ENCODE measurements at places on chromosomes 13 and 19.

GRCh38 chr13:58343076-58343475 lies 711.5 kb downstream of the PCDH17 start:
- no peak for DNase-seq

GRCh38 chr13:103835052-103835451 lies 768.8 kb upstream of the SLC10A2 start:
- DNase-seq, result no peak

- no peak for DNase-seq
These were observed 65.9 kb upstream of the ADGRL1 start for GRCh38 chr19:14271840-14272239.

DNA sequence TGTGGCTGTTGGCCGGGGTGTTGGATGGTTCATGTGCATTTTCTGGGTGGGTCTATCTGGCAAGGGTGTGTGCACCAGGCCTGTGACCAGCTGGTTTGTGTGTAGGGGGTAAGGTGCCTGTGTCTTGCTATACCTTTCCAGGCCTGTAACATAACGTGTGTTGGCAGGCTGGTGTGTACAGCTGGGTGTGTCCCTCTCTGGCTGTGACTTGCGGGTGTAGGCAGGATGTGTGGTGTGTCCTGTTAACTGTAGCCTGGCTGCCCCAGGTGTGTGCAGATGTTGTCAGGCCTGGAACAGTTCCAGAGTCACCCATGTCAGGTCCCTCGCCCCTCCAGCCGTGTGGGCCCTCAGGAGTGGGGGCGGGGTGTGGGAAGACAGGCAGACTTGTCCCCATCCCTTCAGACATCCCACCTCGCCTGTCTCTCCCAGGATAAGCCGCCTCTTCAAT lies 9.8 kb downstream of the KCTD15 start:
- DNase-seq, result no peak

- DNase-seq, result no peak
These were observed 17.3 kb downstream of the PARP4 start for GRCh38 chr13:24495151-24495729.

- no peak for DNase-seq
These were observed 68.8 kb downstream of the GPC5 start for GRCh38 chr13:91467236-91467635.

GRCh38 chr19:38650911-38651584 lies 3.6 kb downstream of the ACTN4 start:
- DNase-seq, result no peak

- DNase-seq, result no peak
These were observed 4.4 kb downstream of the KXD1 start for GRCh38 chr19:18562086-18562485.

DNA sequence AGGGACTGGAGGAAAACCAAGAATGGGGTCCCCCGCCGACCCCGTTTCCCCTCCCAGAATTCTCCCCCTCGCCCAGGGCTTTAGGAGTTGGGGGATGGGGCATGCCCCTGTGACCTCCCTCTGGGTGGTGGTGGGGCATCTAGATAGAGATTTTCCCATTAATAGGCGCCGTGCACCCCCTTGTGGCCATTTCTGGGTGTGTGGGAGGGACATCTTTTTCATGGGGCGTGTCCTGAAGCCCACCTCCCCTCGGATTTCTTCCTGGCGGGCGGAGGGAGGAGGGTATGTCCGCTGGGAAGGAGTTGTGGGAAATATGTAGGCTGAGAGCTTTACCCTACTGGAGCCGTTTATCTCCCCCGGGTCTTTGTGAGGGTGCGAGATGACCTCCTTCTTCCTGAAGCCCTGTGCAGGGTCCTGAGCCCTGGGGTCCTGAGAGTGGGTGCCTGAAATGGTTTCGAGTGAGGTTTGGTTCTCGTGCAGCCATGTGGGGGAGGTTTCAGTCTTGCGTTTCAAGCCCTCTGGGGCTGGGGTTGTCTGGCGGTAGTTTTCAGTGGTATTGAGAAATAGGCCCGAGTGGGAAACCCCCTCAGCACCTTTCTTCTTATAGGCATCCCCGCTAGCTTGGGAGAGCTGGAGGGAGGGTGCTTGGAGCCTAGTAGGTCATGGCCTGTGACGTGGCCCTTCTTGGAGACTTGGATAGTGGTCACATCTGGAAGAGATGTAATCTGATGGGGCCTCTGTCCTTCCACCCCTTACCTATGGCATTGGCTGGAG lies 1.0 kb downstream of the PRMT1 start:
- DNase-seq, result no peak

- DNase-seq, result no peak
These were observed 223.8 kb upstream of the TMTC4 start for GRCh38 chr13:100898431-100898830.

DNA sequence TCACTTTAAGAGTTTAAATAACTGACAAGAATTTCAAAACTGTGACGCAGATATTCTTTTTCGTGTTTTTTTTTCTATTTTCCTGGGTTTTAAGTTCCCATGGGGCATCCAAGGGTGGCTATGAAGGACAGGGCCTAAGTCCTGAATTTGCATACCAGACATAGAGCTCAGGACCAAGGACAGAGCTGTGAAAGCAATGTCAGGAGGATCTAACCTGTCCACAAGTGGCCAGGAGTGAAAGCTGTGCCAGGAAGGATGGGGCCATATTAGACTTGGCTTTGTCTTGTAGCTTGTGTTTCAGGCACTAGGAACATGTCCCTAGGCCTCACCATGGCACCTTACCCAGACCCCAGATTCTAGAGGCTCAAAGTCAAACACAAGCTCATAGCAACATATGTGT lies 289.4 kb upstream of the MIR17HG start:
- DNase-seq, result no peak

DNA sequence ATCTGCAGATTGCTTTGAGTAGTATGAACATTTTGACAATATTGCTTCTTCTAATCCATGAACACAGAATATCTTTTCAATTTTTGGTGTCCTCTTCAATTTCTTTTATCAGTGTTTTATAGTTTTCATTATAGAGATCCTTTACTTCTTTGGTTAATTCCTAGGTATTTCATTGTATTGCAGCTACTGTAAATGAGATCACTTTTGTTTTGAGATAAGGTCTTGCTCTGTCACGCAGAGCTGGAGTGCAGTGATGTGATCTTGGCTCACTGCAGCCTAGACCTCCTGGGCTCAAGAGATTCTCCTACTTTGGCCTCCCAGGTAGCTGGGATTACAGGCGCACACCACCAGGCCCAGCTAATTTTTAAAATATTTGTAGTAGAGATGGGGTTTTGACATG lies 9.8 kb downstream of the CYP2A7 start:
- no peak for DNase-seq

GRCh38 chr13:109058087-109058486 lies 428.7 kb downstream of the MYO16 start:
- DNase-seq, result no peak

- no peak for DNase-seq
These were observed 28.2 kb upstream of the C13orf46 start for GRCh38 chr13:114002009-114002544.

DNA sequence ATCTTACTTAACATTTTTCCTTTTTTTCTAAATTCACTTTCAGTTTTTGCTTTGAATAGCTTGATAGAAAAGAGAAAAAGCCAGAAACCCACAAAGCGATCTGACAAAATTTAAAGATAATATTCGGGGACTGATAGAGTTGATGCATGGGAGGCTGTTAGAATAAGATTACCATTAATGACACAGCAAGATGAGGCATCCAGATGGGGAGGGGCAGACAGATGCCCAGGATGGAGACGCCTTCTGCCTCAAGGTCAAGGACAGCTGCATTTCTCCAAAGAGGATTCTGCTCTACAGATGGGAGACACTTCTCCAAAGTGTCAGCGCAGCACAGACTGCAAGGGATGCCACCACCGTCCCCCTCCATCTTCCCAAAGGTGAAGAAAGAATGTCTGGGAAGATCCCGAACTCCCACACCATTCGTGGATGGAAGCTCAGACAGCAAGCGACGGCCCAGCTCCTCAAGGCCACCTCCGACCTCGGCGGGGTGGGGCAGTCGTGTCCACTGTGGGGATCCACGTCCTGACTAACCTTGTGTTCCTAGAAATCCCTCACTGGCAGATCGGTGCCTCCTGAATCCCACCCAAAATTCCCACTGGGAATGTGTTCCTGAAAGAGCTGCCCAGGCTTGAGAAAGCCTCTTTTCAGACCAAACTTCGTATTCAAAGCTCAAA lies 32.9 kb downstream of the NAXD start:
- no peak for DNase-seq

- no peak for DNase-seq
These were observed 12.7 kb upstream of the KBTBD6 start for GRCh38 chr13:41145136-41145908.

- DNase-seq, result no peak
These were observed 3.1 kb downstream of the SLITRK5 start for GRCh38 chr13:87674247-87674738.

GRCh38 chr13:20428666-20429644 lies 96.7 kb downstream of the CRYL1 start:
- no peak for DNase-seq

DNA sequence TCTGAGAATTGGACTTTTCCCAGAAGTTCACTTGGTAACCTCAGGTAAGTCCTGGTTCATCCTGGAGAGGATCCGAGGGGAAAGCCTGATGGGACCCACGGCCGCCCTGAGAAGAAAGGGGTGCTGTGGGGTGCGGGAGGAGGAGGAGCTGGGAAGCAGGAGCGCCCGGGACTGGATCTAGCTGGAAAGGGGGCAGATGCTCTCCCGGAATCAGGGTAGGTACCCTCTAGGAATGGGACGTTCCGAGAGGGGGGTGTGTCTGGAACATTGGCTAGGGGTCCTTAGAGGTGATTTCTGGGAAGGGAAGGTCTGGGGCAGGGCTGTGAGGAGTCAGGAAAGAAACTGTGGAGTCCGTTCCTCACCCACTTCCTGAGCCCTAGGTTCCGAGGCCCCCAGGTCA lies 38.7 kb upstream of the ZNF492 start:
- no peak for DNase-seq

DNA sequence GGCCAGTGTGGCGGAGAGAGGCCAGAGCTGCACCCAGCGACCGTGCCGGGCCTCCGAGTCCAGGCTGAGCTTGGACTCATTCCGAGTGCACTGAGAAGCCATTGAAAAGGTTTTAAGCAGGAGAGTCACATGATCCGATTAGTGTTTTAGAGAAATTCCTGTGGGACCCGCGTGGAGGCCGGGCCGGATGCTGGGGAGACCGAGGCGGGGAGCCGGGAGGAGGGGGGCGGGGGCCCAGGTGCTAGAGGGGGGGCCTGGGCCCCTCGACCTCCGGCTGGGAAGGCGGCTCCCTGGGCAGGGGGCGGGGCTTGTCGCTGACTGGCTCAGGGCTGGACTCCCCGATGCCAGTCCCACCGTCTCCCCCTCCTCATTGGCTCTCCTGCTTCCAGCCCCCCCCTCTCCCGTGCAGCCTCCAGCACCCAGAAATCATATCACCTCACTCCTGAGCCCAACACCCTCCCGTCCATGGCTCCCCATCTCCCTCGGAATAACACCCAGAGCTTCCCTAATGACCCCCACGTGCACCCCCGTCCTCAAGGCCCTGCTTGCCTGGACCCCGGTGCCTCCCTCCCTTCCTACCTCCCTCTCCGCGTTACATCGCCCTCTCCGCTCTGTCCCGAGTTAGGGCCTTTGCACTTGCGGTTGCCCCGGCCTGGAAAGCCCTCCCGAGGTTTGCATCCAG lies 5.2 kb upstream of the ZNF579 start:
- DNase-seq, result peak; percentile 94
